ENCODE measurements at places on chromosomes 3 and 15. TPM values are rescaled to one million over a fixed set of nuclear protein-coding genes. Genes with fewer than 3 reads are reported as not detected.

HYKK gene
- total RNA-seq, result 3.4 TPM

SLC28A1 gene
- not detected for total RNA-seq

ILDR1 gene
- not detected for total RNA-seq

CLDND1 gene
- total RNA-seq, result 93.2 TPM

MED12L gene
- 1.4 TPM for total RNA-seq

Measured in osteocyte (in vitro differentiated cells).